ENCODE measurements at places on chromosomes 11 and 22. TPM values are rescaled to one million over a fixed set of nuclear protein-coding genes. Genes with fewer than 3 reads are reported as not detected.

DNA sequence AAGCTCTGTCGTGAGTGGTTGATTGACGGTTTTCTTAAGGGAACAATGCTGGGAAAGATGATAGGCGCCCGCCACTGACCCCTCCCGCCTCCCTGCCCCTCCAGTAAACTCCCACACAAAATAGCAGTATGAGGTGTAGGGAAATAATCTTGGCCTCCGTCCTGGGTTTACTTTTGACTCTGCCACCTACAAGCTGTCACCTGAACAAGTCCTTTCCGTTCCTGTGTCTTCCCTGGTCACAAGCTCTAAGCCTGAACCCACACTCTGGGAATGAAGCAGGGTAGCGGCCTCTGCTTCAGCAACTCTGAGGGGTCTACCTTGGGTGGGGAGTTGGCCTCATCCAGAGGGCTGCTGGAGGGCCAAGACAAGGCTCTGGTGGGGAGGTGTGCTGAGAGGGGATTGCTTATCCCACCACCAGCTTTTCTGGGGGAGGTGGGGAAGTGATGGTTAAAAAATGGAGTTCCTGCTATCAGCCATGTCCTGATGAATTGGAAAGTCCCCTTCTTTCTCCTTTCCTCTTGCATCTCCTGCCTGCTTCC, 87.8 kb downstream of the CEP164 start:
- no peak overlapping the region for H3K27ac ChIP-seq
- DNase-seq, result no peak
- H3K4me3 ChIP-seq, result no peak overlapping the region
- no peaks in the 10 kb centered on the region for H3K36me3 ChIP-seq
- H3K4me1 ChIP-seq, result no peaks in the 10 kb centered on the region

DEFB131B gene
- total RNA-seq, result not detected

VPREB1 gene
- not detected for total RNA-seq

- no peaks in the 10 kb centered on the region for H3K36me3 ChIP-seq
- no peak overlapping the region for H3K27ac ChIP-seq
- no peaks in the 10 kb centered on the region for H3K4me1 ChIP-seq
Measured at GRCh38 chr22:47471406-47471805, 709.0 kb downstream of the TBC1D22A start.

DNA sequence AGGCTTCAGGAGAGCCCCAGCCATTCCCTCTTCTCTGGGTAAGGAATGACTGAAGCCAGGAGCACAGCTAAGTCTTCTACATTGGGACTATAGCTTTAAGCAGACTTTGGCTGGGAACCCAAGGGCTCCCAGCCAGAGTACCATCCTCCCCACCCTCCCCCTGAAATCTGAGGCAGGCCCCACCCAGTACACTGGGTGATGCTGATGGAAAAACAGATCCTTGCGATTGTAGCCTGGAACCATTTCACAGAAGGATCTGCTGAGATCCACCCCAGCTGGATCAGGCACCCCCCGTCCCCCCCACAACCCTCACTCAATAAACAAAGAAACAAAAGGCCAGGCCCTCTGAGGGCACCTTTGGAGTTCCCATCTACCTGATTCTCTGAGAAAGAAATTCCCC, 39.8 kb downstream of the IL18BP start:
- no peak overlapping the region for H3K27ac ChIP-seq
- H3K4me1 ChIP-seq, result peaks cover 12% of the 10 kb centered on the region
- H3K36me3 ChIP-seq, result no peaks in the 10 kb centered on the region
- no peaks in the 10 kb centered on the region for H3K27me3 ChIP-seq

GRCh38 chr11:85810521-85810870, 445 bp downstream of the SYTL2 start:
- no peak for DNase-seq
- H3K27ac ChIP-seq, result no peak overlapping the region

OR56A1 gene
- total RNA-seq, result not detected

DNA sequence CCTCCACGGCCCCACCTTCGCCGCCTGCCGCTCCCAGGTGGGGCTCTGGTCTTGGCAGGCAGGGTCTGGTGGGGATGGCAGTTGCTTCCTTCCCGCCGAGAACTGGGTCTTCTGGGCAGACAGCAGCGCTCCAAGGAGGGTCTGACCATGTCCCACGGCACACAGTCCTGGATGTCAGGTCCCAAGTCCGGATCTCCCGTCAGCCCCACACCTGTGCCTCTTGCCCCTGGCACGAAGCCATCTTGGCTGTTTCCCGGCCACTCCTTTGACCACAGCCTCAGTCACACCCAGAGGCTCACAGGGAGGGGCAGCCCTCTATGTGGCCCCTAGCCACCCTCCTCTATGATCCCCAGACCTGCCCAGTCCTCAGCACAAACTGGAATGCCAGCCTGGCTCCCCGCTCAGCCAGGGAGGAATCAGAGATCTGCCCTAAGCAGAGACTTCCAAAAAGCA, 14.3 kb downstream of the MUC5B start:
- peak; percentile 78 for DNase-seq
- H3K36me3 ChIP-seq, result no peaks in the 10 kb centered on the region
- no peaks in the 10 kb centered on the region for H3K27me3 ChIP-seq
- H3K4me3 ChIP-seq, result no peak overlapping the region
- no peak overlapping the region for H3K27ac ChIP-seq
- H3K4me1 ChIP-seq, result peaks cover 11% of the 10 kb centered on the region

GRCh38 chr11:46674463-46675287, 25.7 kb downstream of the ARHGAP1 start:
- no peak for DNase-seq
- no peaks in the 10 kb centered on the region for H3K27me3 ChIP-seq
- 0 out of 2 replicates have a peak, but pooled peaks cover 3% of the 10 kb centered on the region for H3K36me3 ChIP-seq
- no peak overlapping the region for H3K27ac ChIP-seq
- H3K4me3 ChIP-seq, result no peak overlapping the region

- no peak for DNase-seq
- no peak overlapping the region for H3K27ac ChIP-seq
- no peaks in the 10 kb centered on the region for H3K4me1 ChIP-seq
- H3K36me3 ChIP-seq, result no peaks in the 10 kb centered on the region
- H3K27me3 ChIP-seq, result no peaks in the 10 kb centered on the region
Measured at GRCh38 chr11:33944693-33945424, 53.0 kb upstream of the LMO2 start.

KRTAP5-1 gene
- total RNA-seq, result not detected

- no peak overlapping the region for H3K27ac ChIP-seq
- DNase-seq, result no peak
- H3K4me1 ChIP-seq, result no peaks in the 10 kb centered on the region
Measured at GRCh38 chr11:26134481-26135355, 197.2 kb upstream of the ANO3 start.

- no peaks in the 10 kb centered on the region for H3K36me3 ChIP-seq
- no peaks in the 10 kb centered on the region for H3K27me3 ChIP-seq
- no peak overlapping the region for H3K4me3 ChIP-seq
- no peak overlapping the region for H3K27ac ChIP-seq
- DNase-seq, result no peak
Measured at GRCh38 chr11:48002561-48002960, 22.2 kb downstream of the PTPRJ start.

- no peak overlapping the region for H3K4me3 ChIP-seq
- no peaks in the 10 kb centered on the region for H3K36me3 ChIP-seq
- no peaks in the 10 kb centered on the region for H3K27me3 ChIP-seq
- DNase-seq, result no peak
- no peaks in the 10 kb centered on the region for H3K4me1 ChIP-seq
Measured at GRCh38 chr11:14543260-14543659, 23.1 kb upstream of the PSMA1 start.

ACTN3 gene
- total RNA-seq, result not detected

SULT4A1 gene
- total RNA-seq, result 3.2 TPM

DNA sequence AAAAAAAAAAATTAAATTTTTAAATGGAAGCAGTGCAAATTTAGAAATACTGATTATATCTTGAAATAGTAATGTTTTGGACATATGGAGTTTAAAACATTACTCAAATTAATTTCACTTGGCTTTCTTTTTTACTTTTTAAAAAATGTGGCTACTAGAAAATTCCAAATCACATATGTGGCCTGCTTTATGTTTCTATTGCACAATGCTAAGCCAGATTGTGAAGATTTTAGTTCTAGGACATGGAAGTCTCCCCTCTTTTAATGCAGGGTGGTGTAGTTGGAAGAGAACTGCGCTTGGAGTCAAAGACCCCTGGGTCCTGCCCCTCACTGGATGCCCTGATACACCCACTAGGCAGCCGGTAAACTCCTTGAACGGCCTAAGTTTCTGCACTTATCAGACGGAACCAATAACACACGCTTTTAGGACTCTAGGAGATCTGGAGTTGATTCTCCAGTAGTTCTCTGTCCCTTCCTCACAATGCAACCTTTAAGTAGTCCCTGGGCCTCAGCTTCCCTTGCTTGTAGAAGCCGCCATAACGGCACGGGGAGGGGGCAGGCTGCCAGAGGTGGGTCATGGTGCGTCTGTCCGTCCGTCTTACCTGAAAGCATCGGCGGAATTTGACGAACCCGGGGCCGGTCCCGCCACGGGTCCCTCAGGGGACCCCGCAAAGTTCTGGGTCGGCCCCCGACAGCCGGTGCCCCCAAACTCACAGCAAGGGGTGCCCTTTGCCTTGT, 505 bp downstream of the FAM227A start:
- H3K4me3 ChIP-seq, result peak overlapping the region; percentile 80
- DNase-seq, result no peak
- peaks cover 13% of the 10 kb centered on the region for H3K4me1 ChIP-seq
- no peaks in the 10 kb centered on the region for H3K36me3 ChIP-seq
- H3K27ac ChIP-seq, result no peak overlapping the region
- no peaks in the 10 kb centered on the region for H3K27me3 ChIP-seq

PRRG4 gene
- total RNA-seq, result 11.5 TPM

DNA sequence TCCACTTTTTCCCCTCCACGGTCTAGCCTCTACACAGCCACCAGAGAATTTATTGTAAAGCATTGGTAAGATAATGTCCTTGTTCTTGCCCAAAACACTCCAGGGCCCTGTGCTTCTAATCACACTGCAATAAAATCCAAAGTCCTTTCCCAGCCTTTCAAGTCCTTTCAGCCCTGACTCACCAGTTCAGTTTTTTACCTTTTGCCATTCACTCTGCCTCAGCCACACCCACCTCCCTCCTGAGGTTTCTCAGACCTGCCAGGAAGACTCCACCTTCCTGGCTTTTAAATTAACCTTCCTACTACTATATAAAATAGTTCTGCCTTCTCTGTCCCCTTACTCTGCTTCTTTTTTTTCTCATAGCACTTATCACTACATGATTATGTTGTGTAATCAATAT, 91.0 kb upstream of the ARHGAP32 start:
- H3K4me1 ChIP-seq, result peaks cover 37% of the 10 kb centered on the region
- peak overlapping the region; percentile 35 for H3K27ac ChIP-seq
- no peak overlapping the region for H3K4me3 ChIP-seq
- DNase-seq, result peak; percentile 55
- no peaks in the 10 kb centered on the region for H3K36me3 ChIP-seq

GRCh38 chr22:25419247-25420113, 145.0 kb upstream of the GRK3 start:
- H3K36me3 ChIP-seq, result no peaks in the 10 kb centered on the region
- DNase-seq, result no peak
- peak overlapping the region; percentile 39 for H3K4me3 ChIP-seq
- no peaks in the 10 kb centered on the region for H3K27me3 ChIP-seq

BAIAP2L2 gene
- total RNA-seq, result 7.1 TPM

DNA sequence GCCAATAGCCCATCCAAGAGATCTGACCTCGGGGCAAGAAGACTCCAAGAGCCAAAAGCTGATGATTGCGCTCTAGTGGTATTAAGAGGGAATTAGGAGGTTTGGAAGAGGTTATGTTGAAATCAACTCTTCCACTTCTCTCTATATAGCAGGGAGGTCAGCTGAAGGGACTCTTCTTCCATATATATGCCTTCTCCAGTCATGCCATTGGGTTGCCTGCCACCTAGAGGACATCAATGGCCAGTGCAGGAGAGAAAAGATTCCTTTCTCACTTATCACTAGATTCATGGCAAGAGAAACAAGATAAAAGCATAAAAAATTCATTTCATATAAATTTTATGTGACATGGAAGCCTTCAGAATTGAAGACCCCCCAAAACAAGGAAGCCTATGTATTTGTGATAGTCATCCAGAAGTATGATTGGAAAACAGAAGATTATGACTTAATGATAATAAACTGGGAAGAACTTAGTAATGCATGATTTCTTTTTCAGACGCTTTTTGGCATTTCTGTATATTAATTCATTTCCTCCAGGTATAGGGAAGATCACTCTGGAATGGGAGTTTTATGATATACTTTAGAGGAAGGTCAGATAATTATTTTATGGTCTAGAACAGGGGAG, 435.1 kb upstream of the DDI1 start:
- H3K4me3 ChIP-seq, result no peak overlapping the region
- H3K27ac ChIP-seq, result no peak overlapping the region

- DNase-seq, result no peak
- peaks cover 29% of the 10 kb centered on the region for H3K36me3 ChIP-seq
Measured at GRCh38 chr11:74212533-74212932, 41.4 kb downstream of the PPME1 start.

Data from PC-9 (cell line).